ENCODE measurements at places on chromosomes 13 and 19. TPM values are rescaled to one million over a fixed set of nuclear protein-coding genes. Genes with fewer than 3 reads are reported as not detected.

Gene ZNF430
- 57.4 TPM for polyA plus RNA-seq

GRCh38 chr19:53538378-53539109 is 599 bp downstream of the ZNF331 start:
- DNase-seq, result no peak

GRCh38 chr13:74593688-74594087 is 459.5 kb upstream of the KLF12 start:
- no peak for DNase-seq

Gene ZNF541
- polyA plus RNA-seq, result 0.18 TPM

Gene PRR12
- polyA plus RNA-seq, result 0.81 TPM

DNA sequence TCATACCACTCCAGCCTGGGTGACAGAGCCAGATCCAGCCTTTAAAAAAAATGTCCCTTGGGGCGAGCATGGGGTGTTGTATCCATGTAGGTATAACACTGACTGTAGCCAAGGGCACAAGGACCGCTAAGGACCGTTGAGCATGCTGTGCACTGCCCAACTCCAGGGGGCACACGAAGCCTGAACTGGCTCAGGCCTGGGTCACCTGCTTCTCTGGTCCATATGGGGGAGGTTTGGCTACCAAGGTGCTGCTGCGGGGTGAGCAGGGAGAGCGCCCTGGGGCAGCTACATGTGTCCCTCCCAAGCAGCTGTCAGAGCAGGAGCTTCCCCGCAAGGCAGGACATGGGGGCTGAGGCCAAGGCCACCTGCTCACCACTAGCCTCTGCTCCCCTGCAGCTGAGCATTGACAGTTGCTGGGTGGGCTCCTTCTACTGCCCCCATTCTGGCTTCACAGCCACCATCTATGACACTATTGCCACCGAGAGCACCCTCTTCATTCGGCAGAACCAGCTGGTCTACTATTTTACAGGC is 16.3 kb downstream of the CATSPERG start:
- no peak for DNase-seq

DNA sequence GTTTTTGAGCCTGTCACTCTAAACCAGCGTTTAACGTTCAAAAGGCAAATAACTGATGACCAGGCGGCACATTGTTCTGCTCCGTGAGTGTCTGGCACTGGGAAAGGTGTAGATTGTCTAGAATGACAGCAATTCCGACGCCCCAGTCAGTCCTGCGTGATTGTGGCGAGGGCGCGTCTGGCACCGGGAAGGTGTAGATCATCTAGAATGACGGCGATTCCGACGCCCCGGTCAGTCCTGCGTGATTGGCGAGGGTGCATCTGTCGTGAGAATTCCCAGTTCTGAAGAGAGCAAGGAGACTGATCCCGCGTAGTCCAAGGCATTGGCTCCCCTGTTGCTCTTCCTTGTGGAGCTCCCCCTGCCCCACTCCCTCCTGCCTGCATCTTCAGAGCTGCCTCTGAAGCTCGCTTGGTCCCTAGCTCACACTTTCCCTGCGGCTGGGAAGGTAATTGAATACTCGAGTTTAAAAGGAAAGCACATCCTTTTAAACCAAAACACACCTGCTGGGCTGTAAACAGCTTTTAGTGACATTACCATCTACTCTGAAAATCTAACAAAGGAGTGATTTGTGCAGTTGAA is 26.1 kb upstream of the NDUFS7 start:
- no peak for DNase-seq

- DNase-seq, result no peak
These were observed 708 bp upstream of the ERCC1 start for GRCh38 chr19:45424191-45425058.

- DNase-seq, result no peak
These were observed 67.9 kb downstream of the FOXO1 start for GRCh38 chr13:40598569-40598968.

Gene CEACAM7
- polyA plus RNA-seq, result not detected

GRCh38 chr13:30156270-30156669 is 151.1 kb downstream of the KATNAL1 start:
- DNase-seq, result no peak

GRCh38 chr13:112690283-112690929 is 568 bp downstream of the ATP11A start:
- peak; percentile 28 for DNase-seq

Gene KIR3DL1
- polyA plus RNA-seq, result 11.9 TPM

DNA sequence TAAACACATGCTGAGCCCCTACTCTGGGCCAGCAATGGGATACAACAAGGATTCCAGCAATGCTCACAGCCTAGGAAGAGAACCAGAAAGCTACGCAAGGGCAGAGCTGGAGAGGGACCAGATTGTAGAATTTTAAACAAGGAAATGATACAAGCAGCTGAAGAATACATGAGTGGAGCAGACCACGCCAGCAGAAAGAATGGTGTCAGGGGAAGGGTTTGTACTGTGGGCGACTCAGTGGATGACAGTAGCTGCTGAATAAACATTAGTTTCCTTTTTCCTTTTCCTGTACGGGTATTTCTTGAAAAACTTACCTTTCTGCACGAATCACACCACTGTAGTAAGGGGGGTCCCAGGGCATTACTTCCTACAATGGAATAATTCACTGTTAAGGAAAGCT is 30.7 kb downstream of the MIPEP start:
- DNase-seq, result no peak

GRCh38 chr19:33339016-33339984 is 34.2 kb upstream of the CEBPG start:
- no peak for DNase-seq

Gene CBY2
- not detected for polyA plus RNA-seq

DNA sequence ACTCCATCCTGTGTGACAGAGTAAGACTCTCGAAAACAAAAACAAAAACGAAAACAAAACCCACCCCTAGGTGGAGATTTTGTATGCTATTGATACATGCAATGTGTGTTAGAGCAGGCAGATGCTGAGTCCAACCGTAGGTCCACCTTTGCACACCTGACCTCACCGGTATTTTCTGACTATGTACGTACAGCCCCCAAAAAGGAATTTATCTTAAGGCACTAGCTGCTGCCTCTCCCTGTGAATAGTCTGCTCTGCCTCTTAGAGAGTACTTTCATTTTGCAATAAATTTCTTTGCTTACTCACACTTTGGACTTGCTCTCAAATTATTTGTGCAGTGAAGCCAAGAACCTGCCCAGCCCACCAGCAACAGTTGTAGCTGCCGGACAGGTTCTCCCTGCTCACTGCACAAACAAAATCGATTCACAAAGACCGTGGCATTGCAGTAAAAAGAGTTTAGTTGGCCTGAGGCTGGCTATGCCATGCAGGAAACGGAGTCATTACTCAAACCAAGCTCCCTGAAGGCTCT is 8.2 kb upstream of the ZNF77 start:
- no peak for DNase-seq

Gene CD209
- not detected for polyA plus RNA-seq

DNA sequence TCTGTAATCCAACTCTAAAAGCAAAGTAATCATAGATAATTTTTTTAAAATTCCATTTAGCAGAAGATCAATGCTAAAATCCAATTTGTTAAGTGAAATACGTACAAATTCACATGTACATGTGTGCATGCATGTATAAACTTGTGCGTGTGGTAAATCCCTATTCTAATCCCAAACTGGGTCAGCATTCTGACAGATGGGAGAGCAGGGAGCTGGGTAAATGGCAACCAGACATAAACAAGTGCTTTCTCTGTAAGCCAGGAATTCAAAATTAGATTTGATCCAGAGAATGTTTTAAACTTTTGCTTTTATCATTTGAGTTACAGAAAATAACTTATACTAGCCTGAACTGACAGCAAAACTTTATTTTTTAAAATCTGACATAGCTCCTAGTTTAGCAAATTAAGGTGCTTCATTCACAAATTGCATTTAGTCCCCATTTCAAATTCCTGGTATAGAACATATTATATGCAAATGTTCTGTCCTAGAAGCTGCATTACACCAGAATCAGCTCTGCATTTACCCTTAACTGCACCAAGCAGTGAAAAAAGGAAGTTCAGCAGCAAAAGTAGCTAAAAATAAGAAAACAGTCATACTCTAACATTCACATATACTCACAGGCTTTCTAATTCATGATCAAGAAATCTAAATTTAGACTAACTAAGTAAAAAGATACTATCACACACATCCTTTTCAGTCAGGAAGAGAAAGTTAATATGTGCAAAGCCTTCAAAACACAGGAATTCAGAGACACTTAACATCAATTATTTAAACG is 32.6 kb downstream of the UBL3 start:
- DNase-seq, result no peak

- DNase-seq, result no peak
These were observed 845 bp downstream of the SPRY2 start for GRCh38 chr13:80339912-80340650.

Data from CD8-positive, alpha-beta memory T cell (primary cell).